Neural cell (in vitro differentiated cells): ENCODE measurements at places on chromosomes 7 and 10. TPM values are rescaled to one million over a fixed set of nuclear protein-coding genes. Genes with fewer than 3 reads are reported as not detected.

The TLL2 gene
- 0.11 and 0.30 TPM in 2 replicates for polyA plus RNA-seq

The SFTPA1 gene
- not detected in 2 replicates for polyA plus RNA-seq

The FOXP2 gene
- polyA plus RNA-seq, result 37.9 and 51.3 TPM in 2 replicates

The FRMD4A gene
- polyA plus RNA-seq, result 36.5 and 41.4 TPM in 2 replicates

The SORCS1 gene
- polyA plus RNA-seq, result 27.0 and 30.2 TPM in 2 replicates
